Ascending aorta (tissue), 2 donors: ENCODE measurements at places on chromosomes 13 and 19. TPM values are rescaled to one million over a fixed set of nuclear protein-coding genes. Genes with fewer than 3 reads are reported as not detected.
A peak's percentile ranks its signal among the peaks of the same experiment; 100 is the strongest.

GRCh38 chr19:17948931-17949930 lies 16.4 kb downstream of the CCDC124 start:
- no peak for DNase-seq

DNA sequence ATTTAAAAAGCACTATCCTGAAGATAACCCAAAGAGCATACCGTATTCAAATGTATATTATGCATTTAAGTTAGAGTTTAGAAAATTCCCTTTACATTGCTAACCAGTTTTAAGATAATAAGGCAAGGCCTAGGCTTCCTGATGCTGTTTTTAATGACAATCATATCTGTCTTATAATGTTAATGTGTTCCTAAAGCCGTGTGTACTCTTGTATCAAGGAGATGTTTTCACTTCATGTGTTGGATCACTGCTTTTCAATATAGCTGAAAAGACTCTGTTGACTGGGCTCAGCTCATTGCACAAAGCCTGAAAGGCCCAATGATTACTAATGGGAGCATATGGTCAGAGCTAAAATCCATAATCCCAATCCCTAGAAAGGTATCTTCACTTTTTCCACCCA lies 81.6 kb downstream of the DACH1 start:
- DNase-seq, result no peak

DNA sequence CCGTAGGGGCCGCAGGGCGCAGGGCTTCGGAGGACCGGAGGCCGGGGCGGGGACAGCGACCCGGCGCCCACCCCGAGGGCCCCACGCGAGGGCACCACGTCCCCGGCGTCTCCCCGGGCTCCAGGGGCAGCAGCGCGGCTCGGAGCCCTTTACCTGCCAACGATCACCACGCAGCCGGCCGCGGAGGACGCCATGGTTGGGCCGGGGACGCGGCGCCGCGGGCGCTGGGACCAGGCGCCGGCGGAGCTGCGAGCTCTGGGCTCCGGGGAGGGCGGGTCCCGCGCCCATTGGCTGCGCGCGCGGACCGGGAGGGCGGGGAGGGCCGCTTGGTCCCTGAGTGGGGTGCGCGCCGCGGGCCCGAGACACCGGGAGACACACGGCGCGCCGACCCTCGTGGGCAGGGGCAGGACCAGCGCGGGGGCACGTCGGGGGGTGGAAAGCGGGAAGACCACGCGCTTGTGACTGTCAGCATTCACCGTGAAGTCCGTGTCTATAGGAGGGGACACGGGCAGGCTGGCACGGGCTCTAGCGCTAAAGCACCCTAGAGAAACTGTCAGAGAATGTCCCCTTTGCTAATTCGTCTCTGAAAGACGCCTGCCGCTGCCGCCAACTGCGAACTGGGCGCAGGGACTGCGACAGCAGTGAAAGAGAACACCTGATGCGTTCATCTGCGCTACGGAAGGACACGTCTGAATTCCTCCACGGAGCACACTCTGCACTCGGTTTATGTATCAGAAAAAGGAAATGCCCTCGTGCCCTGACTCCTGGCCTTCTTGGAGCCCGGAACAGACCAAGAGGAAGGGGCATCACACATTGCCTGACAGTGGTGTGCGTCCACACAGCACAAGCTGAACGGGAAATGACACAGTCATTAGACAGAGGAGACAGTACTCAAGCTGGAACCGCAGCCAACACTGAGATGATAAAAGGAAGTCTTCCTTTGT lies at the start of gene CRYL1:
TSS of gene CRYL1 (minus strand) at position 257 of the 944 bp plus-strand sequence. CDS start at position 194, 63 bp downstream.
- DNase-seq, result peak; percentile 88

DNA sequence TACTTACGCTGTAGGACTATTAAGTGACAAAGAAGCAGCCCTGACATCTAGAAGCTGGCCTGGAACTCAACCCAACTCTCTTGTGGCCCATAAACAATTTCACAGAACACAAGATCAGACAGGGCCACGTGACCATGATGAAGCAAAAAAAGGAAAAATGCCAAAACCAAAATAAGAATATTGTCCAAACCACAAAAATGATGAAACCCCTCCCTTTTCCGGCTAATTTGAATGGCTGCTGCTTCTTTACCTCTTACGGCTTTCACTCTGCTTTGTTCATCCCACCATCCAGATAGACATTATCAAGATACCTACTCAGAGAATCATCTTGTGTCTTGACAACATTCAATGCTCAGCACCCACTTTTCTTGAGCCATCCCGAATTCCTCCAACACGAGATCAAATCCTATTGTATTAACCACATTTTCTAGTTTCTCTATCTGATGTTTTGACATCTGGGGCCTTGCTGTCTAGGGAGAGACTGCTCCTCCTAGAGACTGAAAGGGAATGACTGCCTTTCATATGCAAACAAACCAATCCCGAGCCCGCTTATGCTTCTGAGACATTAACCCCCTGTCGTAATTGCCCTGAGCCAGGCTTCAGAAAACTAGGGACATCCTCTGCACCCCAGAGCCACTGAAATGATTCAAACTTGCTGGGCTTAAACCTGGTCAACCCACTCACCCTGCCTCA lies 186.3 kb downstream of the TDRD3 start:
- no peak for DNase-seq

DNA sequence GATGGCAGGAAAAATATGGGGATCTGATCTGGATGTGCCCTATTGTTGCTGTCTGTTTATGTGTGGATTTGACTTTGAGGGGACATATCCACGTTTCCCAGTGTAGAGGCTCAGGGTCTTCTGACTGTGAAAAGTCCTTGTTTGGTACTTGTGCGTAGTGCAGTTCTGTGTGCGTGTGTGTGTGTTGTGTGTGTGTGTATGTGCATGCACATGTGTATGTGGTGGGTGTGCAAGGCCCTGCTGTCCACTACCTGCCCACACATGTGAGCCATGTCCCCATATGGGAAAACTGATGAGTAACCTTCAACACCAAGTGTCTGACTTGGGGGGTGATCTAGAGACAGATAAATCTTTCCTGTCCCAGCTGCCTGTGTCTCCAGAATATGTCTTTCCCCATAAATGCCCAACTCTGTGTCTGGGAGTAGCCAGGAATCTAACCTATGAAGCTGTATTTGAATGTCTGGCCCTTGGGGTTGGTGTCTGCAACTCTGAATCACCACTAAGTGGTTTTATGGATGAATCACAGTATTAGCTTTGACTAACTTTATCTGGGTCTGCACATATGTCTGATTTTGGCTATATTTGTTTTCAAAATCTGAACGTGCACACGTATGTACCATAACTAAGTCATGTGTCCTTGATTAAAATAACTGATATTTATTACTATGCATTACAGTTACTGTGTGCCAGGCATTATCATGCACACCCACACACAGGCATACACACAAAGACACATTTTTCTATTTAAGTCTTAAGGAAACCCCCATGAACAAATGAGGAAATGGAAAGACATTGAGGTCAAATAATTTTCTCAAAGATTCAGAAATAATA lies 17.4 kb downstream of the KLK2 start:
- no peak for DNase-seq

GRCh38 chr13:33087790-33088189 lies 71.6 kb downstream of the KL start:
- no peak for DNase-seq

DNA sequence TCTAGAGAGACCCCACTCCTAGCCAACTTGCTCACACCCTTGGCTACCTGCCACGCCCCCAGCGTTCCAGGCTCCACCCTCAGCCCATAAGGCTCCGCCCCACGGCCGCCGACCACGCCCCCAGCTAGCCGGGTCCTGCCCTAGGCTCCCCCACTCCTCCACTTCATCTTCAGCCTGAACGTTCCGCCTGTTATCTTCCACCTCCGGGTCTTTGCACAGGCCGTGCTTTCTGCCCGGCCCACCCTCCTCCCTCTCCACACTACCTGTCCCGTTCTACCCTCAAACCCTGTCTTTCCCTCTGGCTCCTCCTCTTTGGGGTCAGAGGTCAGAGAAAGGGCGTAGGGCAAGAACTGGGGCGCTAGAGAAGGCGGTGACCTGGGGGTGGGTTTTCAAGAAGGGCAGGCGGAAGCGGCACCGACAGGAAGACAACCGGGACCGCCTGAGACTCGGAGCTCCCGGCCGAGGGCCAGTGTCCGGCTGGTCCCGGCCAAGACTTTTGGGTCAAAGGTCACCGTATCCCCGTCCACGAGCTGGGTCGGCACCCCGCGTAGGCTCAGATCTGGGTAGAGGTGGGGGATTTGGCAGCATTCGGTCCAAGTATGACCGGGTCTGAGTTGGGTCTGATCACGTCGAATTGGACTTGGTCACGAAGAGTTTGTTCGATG lies 2.2 kb downstream of the PDE4C start:
- DNase-seq, result no peak

GRCh38 chr13:111999352-111999751 lies 67.6 kb upstream of the SOX1 start:
- no peak for DNase-seq

DNA sequence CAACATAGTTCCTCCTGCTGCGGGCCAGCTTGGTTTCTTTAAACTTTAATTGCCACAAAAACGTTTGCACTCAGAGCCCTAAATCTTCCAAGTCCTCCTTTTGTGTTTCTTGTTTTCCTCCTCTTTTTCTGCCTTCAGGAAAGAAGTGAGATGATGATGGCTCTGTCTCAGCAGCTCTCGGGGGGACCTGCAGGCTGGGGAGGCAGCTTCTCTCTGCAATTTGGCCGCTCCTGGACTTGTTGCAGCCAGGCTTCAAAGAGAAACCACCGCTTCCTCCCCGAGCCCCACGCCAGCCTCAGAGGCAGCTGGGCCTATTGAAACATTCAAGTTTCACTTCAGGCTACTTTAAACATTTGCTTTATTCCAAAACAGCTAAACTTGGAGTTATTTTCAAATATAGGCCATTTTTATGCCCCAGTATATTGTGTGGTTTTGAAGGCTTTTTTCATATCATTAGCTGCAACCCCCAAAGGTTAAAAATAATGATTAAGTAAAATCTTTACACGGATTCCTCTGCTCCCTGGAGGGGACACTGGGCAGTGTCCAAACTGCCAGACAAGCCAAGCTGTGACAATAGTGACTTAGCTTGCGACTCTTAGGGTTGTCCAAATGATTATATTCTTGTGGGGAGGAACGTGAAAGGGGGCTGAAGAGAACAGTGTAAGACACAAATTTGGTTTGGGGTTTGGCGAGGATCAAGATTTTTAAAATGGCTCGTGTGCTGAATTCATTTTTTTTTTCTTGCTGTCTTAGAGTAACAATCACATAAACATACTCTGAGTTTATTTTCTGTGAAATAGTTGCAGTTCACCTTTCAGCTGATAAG lies 330.8 kb downstream of the DLEU7 start:
- DNase-seq, result peak; percentile 79

- no peak for DNase-seq
Measured at GRCh38 chr19:49887665-49888509, 8.8 kb downstream of the IL4I1 start.

GRCh38 chr13:34776390-34776981 lies 165.6 kb upstream of the NBEA start:
- no peak for DNase-seq

RXFP2 gene
- not detected for total RNA-seq

TPTE2 gene
- total RNA-seq, result not detected

PTPRS gene
- 517 TPM for total RNA-seq

C19orf81 gene
- total RNA-seq, result not detected
